Lower lobe of right lung (tissue), 2 donors: ENCODE measurements at places on chromosomes 1 and 21.

DNA sequence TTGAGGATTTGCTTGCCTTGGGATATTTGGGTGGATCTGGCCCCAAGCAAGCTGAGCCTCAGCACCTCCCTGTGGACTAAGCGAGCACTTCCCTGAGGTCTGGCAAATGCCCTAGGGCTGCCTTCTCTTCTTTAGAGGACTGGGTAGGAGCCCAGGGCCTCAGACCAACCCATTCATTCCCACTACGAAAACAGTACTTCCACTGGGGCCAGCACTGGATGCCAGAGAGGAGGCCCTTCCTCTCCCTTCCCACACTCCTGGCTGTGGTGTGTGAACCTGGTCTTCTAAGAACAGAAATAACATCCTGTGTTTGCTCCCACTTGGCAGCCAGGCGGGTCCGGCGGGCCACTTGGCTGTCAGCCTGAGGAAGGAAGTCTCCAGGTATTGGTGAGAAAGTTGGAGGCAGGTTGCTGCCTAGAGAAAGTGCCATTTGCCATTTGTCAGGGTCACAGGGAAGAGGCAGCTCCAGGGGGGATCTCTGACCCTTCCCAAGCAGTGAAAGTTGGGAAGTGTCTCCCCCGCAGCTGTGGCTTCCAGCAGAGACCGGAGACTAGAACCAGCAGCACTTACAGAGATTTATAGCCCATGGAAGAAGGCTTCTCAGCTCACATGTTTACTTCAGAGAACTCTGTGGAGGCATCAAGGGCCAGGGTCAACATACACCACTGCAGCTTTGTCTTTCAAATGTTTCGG lies 323.5 kb downstream of the SIPA1L2 start:
- peak; percentile 61 for DNase-seq

DNA sequence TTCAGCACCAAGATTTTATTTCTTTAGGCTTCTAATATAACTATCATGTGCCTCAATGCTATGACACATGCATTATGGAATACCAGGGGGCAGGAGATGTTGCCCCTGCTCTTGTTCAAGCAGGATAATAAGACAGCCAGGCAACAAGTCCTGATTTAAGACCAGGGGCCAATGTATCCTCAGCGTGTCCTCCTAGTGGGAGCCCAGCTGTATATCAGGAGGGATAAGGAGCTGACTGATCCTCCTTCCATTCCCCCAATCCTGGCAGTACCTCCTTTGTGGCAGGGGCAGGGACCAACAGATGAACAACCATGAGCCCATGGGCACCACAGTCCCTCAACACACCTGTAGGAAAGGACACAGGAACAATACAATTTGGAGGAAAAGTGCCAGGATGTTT lies 29.3 kb downstream of the SORT1 start:
- no peak for DNase-seq

GRCh38 chr21:45440736-45441350 lies 35.9 kb downstream of the COL18A1 start:
- no peak for DNase-seq

DNA sequence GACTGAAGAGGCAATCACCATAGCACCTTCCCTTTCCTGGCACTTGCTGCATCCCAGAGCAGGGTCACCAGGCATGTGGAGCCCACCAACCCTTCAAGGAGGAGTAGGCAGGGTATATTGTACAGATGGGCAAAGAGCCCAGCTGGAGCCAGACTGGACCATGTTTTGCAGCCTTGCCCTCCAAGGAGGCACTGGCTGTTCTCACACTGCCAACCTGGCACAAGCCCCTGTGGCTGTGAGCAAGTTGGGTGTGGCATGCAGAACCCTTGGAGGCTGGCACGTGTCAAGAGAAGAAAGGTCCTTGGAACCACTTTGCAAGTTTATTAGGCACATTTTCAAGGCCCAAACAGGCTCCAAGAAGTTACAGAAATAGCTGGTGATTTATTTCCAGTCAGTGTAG lies 146.4 kb downstream of the FOXD2 start:
- peak; percentile 65 for DNase-seq

DNA sequence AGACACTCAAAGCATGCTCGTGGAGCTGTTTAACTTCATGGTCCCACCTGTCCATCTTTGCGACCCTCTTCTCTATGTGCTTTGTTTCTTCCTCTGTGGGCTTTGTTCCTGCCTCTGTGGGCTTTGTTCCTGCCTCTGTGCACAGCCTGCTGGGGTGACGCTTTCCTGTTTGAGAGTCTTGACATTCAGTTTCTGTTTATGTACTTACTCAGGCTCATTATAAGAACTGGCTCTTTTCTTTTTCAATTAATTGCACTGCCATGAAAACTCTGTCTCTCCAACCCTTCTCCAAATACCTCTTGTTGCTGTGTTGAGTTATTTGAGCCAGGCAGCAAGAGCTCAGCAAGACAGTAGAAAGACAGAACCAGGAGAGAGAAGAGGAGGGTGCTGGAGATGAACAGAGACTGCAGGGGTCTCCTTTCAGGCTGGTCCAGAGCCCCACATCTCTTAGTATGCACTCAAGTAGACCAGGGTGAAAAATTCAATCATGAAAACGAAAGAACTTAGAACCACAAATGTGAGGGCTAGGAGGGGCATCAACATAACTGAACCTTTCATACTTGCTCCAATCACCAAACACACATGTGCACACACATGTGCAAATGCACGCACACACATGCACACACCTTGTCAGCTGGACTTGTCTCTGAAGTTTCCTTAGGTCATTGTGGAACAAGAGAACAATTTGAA lies 88.3 kb upstream of the SGIP1 start:
- peak; percentile 47 for DNase-seq

GRCh38 chr1:37391211-37392011 lies 83.0 kb upstream of the ZC3H12A start:
- no peak for DNase-seq
